ENCODE measurements at places on chromosomes 16 and 17.
A peak's percentile ranks its signal among the peaks of the same experiment; 100 is the strongest.

DNA sequence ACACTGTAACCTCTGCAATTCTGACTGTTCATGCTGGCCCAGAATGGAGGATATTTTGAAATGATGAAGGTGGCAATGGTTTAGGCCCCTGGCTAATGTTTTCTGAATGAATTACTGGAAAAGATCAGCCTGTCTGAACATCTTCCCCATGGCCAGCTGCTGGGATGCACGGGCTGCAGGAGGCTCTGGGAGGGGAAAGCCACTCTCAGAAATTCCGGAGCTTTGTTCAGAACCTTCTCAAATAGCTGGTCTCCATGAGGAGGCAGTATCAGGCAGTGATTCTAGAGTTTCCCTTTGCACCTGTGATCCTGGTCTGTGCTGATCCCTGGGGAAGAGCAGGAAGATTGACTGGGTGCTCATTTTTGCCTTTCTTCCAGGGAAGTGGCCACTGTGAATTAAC, 5.0 kb downstream of the SLC6A2 start:
- DNase-seq: no peak

DNA sequence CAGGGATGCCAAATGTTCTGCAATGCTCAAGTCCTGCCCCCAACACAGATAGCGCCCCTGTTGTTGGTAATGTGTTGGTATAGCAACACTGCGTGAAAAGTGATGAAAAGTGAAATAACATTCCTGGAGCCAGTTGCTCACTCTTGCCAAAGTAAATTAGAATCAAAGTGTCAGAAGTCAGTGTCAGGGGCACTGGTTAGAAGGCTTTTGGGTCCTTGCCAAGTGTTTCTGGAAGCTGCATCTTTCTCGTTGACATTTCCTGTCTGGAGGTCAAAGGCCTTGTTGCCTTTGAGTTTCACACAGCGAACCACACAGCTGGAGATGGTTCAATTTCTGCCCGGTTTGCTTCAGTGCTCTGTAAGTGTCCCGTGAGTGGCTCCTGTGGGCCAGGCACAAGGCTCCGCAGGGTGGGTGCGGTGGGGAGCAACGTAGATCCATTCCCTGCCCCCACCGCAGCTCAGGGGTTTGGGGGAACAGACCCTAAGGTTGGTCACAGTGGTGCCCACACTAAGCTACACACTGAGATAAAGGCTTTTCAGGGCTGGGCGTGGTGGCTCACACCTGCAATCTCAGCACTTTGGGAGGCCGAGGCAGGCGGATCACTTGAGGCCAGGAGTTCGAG, 3.6 kb upstream of the SLC16A5 start:
- DNase-seq: no peak

- no peak for DNase-seq
Measured at GRCh38 chr17:44386182-44386525, 3.3 kb downstream of the ITGA2B start.

DNA sequence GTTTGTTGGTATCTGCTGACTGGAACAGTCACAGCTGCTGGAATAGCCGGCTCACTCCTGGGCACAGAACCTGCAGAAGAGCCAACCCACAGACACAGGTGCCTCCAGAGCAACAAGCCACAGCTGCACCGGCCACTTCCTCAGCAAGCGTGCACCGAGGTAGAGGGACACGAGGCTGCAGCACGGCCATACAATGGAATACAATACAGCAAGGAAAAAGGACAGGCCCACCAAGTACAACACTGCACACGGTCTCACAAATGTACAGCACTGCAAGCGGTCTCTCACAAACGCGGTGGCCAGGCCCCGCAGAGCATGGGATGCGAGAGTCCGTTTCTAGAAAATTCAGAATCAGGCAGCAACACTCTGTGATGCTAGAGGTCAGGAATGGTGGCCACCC, 47.4 kb upstream of the PABPN1L start:
- DNase-seq: no peak

GRCh38 chr16:53456625-53457024, 22.4 kb downstream of the RBL2 start:
- DNase-seq: peak; percentile 21

- no peak for DNase-seq
Measured at GRCh38 chr17:76695059-76695831, 15.5 kb downstream of the MXRA7 start.

GRCh38 chr17:81487487-81488275, 24.9 kb downstream of the ACTG1 start:
- peak; percentile 63 for DNase-seq

DNA sequence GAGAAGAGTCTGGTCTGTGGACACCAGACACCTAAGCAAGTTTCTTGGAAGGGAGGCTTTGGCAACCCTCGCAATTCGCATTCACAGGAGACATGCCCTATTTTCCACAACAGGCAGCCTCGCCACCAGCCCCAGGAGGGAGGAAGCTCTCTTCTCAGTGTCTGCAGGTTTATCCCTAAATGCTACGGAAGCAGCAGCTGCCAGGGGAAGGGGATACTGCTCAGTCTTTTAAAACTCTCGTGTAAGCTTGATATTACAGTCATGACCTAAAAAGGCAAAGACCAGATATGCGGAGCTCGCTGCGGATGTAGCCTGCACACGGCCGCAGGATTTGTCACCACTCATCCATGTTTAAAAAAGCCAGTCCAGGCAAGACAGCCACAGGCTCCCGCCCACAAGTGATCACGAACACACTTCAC, 159.2 kb upstream of the RPH3AL start:
- no peak for DNase-seq

GRCh38 chr16:57577691-57578224, 35.3 kb downstream of the ADGRG5 start:
- peak; percentile 38 for DNase-seq

GRCh38 chr16:28858421-28858820, 5.2 kb upstream of the SH2B1 start:
- no peak for DNase-seq

GRCh38 chr17:31811101-31811500, 47.9 kb downstream of the COPRS start:
- DNase-seq: no peak

DNA sequence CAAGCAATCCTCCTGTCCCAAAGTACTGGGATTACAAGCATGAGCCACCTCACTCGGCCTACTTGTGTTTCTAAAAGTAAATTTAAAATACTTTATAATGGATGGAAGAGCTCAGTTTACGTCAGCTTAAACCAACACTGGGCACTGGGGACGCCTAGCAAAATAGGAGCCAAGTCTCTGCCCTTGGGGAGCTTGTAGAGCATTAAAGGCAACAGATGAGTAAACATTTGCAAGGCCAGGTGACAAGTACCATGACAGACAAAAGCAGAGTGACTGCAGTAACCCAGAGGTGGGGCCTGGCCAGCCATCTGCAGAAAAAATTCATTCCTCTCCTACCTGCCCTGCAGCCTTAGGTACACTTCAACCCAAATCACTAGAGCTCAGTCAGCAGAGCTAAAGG, 12.1 kb upstream of the NLK start:
- DNase-seq: no peak

- no peak for DNase-seq
Measured at GRCh38 chr17:40422990-40423633, 5.4 kb upstream of the TOP2A start.

- no peak for DNase-seq
Measured at GRCh38 chr17:61040666-61041065, 359.0 kb upstream of the TBX2 start.

- no peak for DNase-seq
Measured at GRCh38 chr17:38451030-38451839, 23.0 kb downstream of the ARHGAP23 start.

GRCh38 chr16:72284042-72284789, 112.3 kb upstream of the PMFBP1 start:
- DNase-seq: no peak

DNA sequence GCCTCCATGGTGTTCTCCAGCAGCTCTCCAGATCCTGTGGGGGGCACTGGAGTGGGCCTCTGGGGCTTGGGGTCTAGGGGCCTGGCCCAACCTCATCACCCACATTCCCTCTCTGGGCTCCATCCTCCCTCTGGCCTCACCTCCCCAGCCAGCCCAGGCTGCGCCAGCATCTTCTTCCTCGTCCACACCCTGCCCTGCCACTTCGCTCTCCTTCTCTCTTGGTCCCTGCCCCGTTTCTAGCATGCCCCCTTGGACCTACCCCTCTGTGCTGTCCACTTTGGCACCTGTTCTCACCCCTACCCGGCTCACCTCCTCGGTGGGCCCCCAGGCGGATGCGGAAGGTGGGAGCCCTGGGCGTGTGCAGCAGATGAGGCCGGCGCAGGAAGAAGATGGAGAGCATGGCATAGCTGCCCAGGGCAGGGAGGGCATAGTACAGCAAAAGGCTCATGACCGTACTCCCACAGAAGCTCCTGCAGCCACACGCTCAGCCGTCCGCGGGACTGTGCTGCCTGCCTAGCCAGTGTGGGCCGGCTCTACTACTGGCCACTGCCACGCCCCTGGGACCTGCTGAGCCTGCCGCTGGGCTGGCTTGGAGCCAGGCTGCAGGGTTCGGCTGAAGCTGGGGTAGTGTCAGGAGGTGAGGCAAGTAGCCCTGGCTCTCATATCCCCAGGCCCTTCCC, at the start of gene GDPD3:
GDPD3 (minus strand) TSS at position 507 of the 680 bp plus-strand sequence; CDS start at position 448, 59 bp downstream.
- no peak for DNase-seq

DNA sequence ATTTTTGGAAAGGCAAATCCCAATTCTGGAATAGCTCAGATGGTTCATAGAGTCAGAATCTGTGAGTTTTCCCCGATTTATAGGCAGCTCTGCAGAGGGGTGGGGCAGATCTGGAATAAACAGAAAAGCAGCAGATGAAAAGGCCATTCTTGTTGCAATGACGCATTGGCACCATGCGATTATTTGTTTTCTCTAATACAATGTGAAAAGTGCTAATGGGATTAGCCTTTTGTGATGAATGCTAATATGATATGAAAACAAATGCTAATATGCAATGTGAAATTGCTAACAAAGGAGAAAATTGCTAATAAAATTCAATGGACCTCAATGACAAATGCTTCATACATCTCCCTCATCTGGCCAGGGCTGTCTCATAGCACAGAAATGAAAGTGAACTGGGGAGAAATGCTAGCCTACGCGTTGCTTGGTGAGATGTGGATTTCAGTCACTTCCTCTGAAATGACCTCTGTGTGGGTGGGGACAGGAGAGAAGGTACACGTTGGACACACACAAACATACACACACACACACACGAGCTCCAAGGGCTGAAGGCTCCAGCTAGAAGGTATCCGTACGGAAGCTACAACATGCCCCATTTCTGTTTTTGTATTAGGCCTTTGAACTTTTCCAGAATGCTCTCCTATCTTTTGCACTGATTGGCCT, 394.5 kb downstream of the XYLT1 start:
- DNase-seq: no peak

GRCh38 chr17:57881143-57881542, 31.3 kb upstream of the MRPS23 start:
- DNase-seq: no peak

DNA sequence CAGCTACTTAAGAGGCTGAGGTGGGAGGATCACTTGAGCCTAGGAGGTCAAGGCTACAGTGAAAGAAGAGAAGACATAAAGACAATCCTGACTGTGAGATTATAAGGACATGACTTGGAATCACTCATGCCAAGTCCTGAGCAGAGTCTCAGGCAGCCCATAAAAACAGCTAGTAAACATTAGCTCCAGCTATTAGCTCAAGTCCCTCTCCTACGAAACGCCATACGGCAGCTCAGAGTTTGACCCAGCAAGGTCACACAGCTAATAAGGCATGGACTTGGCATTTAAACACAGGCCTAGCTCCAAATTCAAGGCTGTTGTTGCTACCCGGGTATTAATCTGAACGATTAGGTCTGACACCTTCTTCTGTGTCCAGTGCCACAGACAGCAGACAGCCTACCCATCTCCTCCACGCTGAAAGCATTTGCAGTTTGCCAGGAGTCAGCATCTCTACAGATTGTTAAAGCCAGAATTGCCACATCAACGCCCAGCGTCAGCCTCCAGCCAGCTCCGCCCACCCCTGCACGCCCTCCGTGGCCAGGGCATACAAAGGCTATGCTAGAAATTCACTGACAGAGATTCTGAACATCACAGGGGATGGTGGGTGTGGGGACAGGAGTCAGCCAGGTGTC, 9.9 kb upstream of the TMEM114 start:
- no peak for DNase-seq

- no peak for DNase-seq
Measured at GRCh38 chr17:39009581-39010001, 42.4 kb upstream of the FBXO47 start.

DNA sequence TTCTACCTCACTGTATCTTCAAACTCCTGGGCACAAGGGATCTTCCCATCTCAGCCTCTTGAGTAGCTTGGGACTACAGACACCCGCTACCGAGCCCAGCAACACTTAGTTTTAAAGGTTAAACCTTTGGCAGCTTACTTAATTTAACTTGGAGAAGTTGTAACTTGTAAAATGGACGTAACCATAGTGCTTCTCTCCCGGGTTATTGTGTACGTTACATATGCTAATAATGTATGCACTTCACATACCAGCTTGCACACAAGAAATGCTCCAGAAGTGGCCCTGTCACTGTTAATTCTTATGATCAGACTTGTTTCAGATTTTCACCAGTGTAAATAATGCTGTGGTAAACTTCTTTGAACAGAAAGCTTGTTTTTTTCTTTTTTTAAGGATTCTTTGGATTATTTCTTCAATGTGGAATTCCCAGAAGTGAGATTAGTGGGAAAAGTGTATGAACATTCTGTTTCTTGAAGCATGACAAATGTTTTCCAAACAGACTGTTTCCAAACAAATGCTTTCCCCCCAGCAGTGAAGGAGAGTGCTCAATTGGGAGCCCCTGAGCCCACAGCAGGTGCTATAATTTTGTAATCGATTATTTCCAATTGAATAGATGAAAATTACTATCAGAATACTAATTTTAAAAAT, 61.5 kb downstream of the EPN2 start:
- DNase-seq: no peak

DNA sequence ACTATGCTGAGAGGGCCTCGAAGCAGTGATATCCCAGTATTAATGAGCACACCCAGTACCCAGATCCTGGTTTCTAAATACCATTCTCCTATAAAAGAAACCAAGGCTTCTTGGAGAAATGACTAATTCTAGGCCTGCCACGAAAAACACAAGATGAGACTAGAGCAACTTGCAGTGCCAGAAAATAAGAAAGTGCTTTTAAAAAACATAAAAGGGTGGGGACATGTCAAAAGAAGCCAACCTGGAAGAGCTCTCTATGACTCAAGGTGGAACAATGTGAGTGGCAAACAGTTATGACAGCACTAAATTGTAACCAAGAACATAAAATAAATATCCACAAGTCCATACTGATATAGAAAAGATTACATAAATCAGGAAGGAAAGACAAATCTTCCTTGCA, 153.2 kb upstream of the KCNJ18 start:
- DNase-seq: no peak

GRCh38 chr17:80248894-80249710, 11.6 kb upstream of the RNF213 start:
- no peak for DNase-seq

Data from T-cell (primary cell).